ENCODE measurements at places on chromosomes 7 and 10.
A peak's percentile ranks its signal among the peaks of the same experiment; 100 is the strongest.

- DNase-seq: no peak
- H3K36me3 ChIP-seq: no peaks in the 10 kb centered on the region
- H3K27me3 ChIP-seq: no peaks in the 10 kb centered on the region
- H3K4me3 ChIP-seq: no peak overlapping the region
Measured at GRCh38 chr10:126908729-126909128, 3.5 kb downstream of the DOCK1 start.

DNA sequence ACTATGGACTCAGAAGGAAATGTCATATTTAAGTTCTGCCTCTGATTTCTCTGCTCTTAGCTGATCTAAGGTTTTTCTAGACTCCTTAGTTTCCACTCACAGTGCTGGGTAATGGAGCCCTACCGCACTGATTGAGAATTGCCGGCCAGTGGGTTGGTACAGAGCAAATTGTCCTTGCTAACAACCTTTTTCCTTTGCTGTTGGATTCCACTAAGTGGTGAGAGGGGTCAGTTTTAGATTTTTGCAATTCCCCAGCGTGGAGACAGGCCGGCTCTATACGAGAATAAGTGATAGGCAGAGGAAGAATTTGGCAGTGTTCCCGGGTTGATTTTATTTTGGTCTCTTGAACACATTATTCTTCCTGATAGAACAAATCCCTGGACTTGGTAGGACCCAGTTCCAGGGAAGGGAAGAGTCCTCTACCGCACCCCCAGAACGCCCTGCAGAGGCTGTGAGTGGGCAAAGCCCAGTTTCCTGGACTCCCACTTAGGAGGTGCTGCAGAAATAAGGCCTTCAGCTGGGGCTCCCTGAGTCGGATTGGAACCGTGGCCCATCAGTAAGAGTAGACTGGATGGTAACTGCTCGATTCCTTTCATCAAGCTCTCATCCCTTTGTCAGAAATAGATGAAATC lies 3.0 kb upstream of the NRP1 start:
- H3K27ac ChIP-seq: no peak overlapping the region
- peaks cover 5% of the 10 kb centered on the region for H3K27me3 ChIP-seq
- no peak overlapping the region for H3K4me3 ChIP-seq

DNA sequence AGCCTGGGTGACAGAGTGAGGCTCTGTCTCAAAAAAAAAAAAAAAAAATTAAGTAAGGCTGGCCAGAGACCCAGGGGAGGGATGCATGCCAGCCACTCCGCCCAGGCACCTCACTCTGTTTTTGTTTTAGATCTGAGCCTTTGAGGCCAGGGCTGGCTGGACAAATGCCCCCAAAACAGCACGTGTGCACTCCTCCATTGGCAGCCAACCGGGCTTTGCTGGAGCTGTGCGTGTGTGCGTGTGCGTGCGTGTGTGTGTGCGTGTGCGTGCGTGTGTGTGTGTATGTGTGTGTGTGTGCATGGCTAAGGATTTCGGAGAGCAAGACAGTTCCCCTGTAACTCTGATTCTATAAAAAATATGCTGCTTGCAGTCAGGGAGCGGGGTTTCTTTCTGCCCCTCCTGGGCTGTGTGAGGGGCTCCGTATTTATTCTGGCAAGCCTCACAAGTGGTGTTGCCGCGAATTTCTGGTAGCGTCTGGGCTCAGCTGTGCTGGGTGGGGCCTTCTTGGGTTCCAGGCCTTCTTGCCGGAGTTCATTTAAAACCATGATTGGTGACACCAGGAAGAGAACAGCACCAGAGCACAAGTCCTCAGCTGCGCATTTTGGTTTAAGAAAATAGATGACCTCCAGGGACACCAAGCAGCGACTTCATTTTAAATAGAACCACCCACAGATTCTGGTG lies 28.1 kb upstream of the UNCX start:
- H3K27ac ChIP-seq: no peak overlapping the region
- no peaks in the 10 kb centered on the region for H3K4me1 ChIP-seq
- H3K4me3 ChIP-seq: no peak overlapping the region
- H3K36me3 ChIP-seq: no peaks in the 10 kb centered on the region
- no peaks in the 10 kb centered on the region for H3K27me3 ChIP-seq
- DNase-seq: no peak

DNA sequence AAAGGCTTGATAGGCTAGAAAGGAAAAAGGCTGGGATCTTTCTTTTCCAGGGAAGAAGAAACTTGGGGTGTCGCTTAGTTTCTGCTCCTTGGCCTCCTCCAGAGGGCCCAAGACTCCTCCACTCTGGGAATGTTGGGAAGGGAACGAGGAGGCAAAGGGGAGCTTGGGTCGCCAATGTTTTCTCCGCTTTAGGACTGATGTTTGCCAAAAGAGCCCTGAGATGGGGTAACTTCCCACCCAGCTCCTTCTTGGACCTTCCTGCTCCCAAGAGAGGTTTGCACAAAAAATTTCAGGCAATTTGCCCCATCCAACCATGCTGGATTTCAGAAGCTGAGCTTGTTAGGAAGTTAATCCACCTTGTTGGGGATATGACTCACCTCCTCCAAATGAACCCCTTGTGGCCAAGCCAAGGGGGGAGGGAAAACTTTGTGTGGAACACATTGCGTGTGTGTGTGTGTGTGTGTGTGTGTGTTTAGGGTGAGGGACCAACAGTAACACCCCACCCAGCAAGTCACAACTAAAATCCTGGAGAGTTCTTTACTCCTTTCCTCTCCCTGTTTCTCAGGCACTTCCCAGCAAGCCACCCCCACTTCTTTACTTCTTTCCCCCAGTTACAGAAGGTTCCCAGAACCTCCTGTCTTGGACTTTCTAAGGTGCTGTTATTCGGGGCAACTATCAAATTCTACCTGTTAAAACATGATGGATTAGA lies 8.7 kb upstream of the HOXA2 start:
- H3K4me1 ChIP-seq: no peaks in the 10 kb centered on the region
- H3K27me3 ChIP-seq: no peaks in the 10 kb centered on the region
- H3K4me3 ChIP-seq: no peak overlapping the region
- no peaks in the 10 kb centered on the region for H3K36me3 ChIP-seq

DNA sequence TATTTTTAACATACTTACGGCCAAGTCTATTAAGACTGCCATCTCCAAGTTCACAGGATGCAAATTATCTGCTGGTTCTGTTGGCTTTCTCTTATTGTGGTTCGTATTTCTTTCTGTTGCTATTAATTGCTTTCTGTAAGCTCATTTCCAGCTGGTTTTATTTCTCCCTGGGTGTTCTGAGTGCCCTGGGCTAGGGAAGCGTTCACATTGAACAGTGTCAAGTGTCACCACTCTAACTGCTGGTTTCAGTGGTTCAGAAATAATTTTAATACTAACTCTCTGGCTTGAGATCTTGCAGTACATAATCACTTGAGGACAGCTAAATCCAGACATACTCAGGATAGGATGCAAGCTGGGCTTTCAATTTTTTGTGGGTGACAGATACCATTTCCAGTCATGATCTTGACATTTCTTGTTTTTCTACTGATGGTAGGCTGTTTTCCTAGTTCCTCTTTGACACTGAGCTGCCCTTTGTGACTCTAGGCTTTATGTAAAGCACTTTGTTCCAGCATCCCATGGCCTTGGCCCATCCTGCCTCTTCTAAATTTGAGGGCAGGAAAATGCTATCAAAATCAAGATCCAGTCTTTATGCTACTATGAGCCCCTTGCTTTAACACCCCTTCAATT lies 117.6 kb downstream of the SNX13 start:
- H3K27ac ChIP-seq: no peak overlapping the region
- H3K36me3 ChIP-seq: no peaks in the 10 kb centered on the region
- DNase-seq: no peak
- H3K4me3 ChIP-seq: no peak overlapping the region

DNA sequence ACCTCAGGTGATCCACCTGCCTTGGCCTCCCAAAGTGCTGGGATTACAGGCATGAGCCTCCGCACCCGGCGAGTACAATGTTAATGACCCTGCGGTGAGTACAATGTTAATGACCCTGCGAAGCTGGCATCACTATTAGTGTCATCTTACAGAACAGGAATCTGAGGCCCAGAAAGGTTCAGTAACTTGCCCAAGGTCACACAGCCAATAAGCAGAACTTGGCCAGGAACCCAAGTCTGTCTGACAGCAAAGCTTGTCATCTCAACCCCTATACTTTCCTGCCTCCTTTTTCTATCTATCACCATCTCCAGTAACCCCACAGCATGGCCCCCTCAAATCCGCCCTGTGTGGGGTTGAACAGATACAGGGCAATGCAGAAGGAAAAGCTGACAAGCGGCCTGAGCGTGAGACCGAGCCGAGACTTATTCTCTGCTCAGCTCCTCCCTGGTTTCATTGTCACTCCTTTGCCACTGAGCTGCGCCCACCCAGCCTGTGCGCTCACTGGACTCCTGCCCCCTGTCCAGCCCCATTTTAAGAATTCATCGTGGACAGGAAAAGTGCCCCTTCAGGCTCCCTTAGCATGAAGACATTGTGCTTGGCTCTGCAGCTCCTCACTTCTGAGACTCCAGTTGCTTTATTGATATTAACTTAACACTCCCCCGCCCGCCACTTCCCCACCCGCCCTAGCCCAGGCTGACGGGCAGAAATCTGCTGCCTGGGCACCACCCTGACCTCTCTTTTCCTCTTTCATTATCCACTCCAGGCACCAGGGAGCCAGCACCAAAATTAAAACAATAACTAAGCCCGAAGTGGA lies 58.1 kb upstream of the LBX1 start:
- no peak for DNase-seq
- H3K27ac ChIP-seq: no peak overlapping the region
- no peak overlapping the region for H3K4me3 ChIP-seq
- no peaks in the 10 kb centered on the region for H3K36me3 ChIP-seq
- no peaks in the 10 kb centered on the region for H3K4me1 ChIP-seq

DNA sequence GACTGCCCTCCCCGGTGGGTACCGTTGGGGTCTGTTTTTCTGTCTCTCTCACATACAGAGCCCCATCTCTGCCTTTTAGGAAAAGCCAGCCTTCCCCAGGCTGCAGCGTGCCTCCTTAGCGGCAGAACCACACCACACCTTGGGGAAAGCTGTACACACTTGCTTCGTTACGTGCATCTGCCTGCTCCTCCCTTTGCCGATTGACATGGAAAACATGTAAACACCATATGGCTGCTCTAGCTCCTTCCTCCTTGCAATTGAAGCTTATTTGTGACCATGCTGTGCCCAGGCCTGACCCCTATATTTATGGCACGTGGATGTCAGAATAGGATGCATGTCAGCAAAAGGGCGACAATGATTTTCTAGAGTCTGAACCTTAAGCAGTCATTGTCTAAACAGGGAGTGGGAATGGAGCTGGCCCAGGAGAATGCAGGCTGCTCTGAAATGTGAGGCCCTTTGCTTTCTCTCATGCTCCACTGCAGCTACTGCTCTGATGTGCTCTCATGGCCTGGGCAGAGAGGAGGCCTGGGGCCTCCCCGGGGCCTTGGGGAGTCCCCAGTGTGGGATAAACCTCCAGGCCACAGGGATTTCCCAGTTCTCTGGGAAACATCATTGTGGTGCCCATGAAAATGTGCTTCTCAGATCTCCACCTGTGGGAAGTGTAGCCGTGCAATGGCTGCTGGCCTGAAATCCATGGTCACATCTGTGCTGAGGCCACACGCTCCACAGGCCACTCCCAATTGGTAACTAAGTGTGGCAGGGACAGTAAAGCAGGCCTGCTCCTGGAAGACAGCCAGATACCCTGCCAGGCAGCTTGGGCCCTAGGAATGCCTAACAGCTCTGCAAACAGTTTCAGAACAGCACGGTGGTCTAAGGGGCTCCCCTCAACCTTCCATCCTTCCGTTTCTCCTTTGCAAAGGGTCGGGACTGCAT lies 18.6 kb downstream of the PDE6C start:
- no peaks in the 10 kb centered on the region for H3K27me3 ChIP-seq
- no peaks in the 10 kb centered on the region for H3K36me3 ChIP-seq
- H3K4me3 ChIP-seq: no peak overlapping the region
- H3K27ac ChIP-seq: no peak overlapping the region
- no peaks in the 10 kb centered on the region for H3K4me1 ChIP-seq
- no peak for DNase-seq

DNA sequence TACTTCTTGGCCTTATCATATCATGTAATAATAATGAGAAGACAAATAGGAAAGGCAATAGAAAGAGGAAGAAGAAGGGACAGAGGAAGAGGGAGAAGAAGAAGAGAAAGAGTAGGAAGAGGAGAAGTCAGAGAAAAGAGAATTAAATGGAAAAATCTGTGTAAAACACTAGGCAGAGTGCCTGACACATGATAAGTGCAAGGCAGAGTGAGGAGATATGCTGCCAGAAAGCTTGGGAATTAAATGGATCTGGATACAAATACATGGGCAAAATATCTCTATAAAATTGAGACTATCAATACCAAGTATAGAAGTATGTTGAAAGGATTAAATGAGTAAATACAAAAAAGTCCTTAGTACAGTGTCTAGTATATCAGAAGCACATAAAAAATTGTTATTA lies 124.8 kb downstream of the CACNA2D1 start:
- H3K27ac ChIP-seq: no peak overlapping the region
- DNase-seq: no peak
- H3K36me3 ChIP-seq: no peaks in the 10 kb centered on the region
- no peaks in the 10 kb centered on the region for H3K27me3 ChIP-seq
- no peak overlapping the region for H3K4me3 ChIP-seq

DNA sequence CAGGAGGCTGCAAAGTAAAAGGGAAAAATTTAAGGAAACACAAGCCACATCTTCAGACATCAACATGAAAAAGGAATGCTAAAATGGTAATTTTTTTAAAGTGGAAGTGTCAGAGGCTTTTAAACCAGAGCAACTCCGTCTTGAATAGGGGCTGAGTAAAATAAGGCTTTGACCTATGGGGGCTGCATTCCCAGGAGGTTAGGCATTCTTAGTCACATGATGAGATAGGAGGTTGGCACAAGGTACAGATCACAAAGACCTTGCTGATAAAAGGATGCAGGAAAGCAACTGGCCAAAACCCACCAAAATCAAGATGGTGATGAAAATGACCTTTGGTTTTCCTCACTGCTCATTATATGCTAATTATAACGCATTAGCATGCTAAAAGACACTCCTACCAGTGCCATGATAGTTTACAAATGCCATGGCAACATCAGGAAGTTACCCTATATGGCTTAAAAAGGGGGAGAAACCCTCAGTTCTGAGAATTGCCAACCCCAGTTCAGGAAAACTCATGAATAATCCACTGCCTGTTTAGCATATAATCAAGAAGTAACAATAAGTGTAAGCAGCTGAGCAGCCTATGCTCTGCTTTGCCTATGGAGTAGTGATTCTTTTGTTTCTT lies 128.3 kb downstream of the SKAP2 start:
- no peaks in the 10 kb centered on the region for H3K36me3 ChIP-seq
- H3K27me3 ChIP-seq: no peaks in the 10 kb centered on the region
- H3K4me3 ChIP-seq: no peak overlapping the region
- no peak overlapping the region for H3K27ac ChIP-seq
- no peak for DNase-seq
- no peaks in the 10 kb centered on the region for H3K4me1 ChIP-seq

DNA sequence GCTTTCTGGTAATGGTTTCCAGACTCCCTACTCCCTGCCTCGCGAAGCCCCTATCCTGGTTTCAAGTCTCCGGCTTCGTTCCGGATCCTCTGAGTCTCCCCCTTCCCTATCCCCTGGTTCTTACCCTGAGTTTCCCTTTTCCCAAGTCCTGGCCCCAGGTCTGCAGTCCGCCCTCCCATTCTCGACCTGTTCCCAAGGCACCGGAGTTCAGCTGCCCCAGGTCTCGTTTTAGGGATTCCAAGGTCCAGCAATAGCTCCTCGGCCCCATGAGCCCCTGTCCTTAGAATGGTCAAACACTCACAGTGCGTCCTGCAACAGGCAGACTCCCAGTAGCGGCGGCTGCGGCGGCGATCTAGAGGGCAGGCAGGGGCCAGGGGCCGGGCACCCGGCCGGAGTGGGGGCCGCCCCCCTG lies 274 bp downstream of the PITX3 start:
- H3K27ac ChIP-seq: no peak overlapping the region
- peaks cover 15% of the 10 kb centered on the region for H3K27me3 ChIP-seq
- DNase-seq: no peak
- H3K4me3 ChIP-seq: peak overlapping the region; percentile 65
- H3K4me1 ChIP-seq: peaks cover 4% of the 10 kb centered on the region

GRCh38 chr10:42548254-42548653 lies 90.1 kb downstream of the ZNF33B start:
- no peaks in the 10 kb centered on the region for H3K4me1 ChIP-seq
- H3K27ac ChIP-seq: no peak overlapping the region
- no peak overlapping the region for H3K4me3 ChIP-seq
- DNase-seq: no peak
